ENCODE measurements at places on chromosomes 3 and 15.
A peak's percentile ranks its signal among the peaks of the same experiment; 100 is the strongest.

DNA sequence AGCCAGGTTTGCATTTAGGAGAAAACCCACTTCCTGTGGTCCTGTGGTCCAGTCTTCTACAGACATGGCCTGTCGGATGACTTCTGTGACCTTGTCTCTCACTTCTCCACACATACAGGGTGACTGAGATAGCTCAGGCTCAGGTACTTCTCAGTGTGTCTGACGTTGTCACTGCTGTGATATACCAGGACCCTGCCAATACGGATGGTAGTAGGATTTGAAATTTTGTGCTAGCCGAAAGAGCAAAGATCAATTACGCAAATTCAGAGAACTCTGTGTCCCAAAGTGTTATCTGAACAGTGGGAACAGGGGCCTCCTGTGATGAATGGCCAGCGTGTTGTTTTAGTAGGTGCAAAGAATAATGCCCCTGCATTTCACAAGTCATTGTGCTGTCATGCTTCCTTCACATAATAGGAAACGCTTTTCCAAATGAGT lies 128.9 kb downstream of the MCTP2 start:
- DNase-seq, result no peak

- no peak for DNase-seq
Observed at GRCh38 chr15:47727676-47728075, 10.4 kb downstream of the SEMA6D start.

DNA sequence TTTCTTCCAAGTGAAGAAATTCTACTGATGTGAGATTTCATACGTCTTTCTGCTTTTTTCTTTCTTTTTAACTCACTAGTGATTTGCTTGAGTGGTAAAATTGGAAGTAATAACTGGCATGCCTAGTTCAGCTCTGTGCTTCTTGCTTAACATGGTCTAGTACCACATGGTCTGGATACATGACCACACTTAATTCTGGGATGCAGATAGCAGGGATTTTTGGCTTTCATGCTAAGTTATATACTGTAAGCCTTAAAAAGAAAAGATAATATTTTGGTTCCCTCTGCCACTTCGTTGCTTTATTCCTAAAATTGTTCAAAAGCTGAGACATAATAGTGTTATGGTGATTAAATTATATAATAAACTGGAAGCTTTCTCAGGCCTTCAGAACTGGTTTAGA lies 174.3 kb downstream of the OXSM start:
- DNase-seq, result no peak

DNA sequence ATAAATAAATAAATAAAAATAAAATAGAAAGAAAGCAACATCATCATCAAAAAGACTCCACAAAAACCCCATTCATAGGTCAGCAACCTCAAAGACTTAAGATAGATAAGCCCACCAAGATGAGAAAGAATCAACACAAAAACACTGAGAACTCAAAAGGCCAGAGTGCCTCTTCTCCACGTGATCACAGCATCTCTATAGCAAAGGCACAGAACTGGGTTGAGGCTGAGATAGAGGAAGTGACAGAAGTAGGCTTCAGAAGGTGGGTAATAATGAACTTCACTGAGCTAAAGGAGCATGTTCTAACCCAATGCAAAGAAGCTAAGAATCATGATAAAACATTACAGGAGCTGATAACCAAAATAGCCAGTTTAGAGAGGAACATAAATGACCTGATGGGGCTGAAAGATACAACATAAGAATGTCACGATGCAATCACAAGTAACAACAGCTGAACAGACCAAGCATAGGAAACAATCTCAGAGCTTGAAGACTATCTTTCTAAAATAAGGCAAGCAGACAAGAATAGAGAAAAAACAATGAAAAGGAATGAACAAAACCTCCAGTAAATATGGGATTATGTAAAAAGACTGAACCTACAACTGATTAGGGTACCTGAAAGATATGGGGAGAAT lies 26.4 kb downstream of the GNB5 start:
- DNase-seq, result no peak

DNA sequence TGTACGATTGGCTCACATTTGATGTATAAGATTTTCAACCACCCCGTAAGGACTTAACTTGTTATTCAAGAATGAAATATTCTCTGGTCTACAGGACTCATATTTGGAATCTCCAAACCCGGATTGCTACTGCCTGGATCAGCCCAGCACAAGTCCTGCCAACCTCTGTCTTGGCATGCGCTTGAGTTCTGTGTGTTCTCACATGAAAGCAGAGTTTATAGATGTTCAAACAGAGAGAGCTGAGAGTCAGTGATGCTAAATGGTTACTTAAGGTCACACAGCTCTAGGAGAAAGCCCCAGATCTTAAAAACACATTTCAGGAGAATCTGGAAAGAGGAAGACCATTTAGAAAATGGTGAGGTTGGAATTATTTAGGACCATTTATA lies 268.0 kb upstream of the TBL1XR1 start:
- DNase-seq, result no peak

- DNase-seq, result no peak
Observed at GRCh38 chr15:41017066-41017735, 63.9 kb downstream of the CHAC1 start.

DNA sequence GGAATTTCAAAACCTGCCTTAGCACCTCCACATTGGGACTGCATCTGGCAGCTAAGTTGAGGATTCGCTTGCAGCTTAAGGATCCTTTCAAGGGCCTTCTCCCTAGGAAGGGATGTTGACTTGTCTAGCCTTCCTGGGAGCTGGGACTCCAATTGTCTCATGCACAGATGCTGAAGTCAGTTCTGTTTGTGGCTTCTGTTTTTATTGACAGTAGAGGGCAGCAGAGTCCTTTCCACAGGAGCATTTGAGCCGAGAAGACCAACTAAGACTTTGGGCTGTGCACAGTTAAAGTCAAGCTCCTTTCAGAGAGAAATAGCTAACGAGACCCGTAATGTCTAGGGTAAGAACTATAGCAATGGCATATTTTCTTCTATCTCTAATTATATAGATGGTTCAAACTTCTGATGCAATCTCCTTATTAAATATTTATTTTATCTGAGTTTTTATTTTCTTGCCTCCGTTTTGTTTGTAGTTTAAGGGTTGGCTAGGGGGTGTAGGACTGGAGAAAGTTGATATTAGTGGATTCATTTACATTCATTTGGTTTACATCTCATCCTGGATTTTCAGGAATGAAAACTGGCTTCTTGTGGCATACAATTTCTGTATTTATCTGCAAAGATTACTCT lies 59.7 kb upstream of the KBTBD8 start:
- DNase-seq, result peak; percentile 25

- no peak for DNase-seq
Observed at GRCh38 chr15:62561059-62561519, 396.0 kb upstream of the C2CD4B start.

DNA sequence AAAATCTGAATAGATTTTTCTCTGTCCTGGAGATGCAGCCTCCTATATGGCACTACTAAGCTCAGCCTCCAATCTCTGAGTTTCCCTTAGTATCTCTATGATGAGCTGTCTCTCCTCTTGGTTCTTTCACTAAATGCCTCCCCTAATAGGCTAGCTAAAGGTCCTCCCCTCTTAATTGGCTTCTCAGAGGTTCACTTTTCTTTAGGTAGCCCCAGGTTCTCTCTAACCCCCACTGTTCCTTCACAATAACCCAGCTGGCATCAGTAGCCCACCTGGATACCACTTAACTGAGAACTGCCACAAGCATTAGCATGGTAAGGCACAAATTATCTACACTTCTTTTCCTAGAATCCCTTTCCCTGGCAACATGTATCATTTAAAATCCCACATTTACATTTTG lies 523.2 kb downstream of the IGSF11 start:
- no peak for DNase-seq

DNA sequence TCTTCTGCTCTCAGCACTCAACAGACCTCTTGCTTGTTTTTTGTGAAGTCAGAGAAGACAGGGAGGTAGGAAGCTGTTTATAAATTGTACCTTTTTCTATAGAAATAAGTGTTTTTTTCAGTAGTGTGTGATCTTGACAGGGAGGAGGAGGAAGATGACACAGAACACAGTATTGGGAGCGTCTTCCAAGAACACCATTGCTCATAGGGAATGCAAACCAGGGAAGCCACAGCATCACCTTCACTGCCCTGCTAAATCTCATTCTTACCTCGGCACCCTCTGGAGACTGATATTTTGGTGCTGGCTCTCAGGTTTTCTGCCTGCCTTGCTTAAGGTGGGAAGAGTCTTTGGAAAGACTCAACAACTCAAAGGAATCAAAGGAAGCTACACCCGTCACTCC lies 169.4 kb downstream of the LRTM1 start:
- no peak for DNase-seq

GRCh38 chr3:33597257-33597689 lies 120.8 kb downstream of the CLASP2 start:
- no peak for DNase-seq

Data from skeletal muscle cell (primary cell).